Cardiac ventricle fibroblast (primary cell): ENCODE measurements at places on chromosomes 1 and 21. TPM values are rescaled to one million over a fixed set of nuclear protein-coding genes. Genes with fewer than 3 reads are reported as not detected.

The NGF gene
- 3.1 and 5.9 TPM in 2 replicates for total RNA-seq

The OR10J4 gene
- total RNA-seq: not detected in 2 replicates

The GBP4 gene
- total RNA-seq: 0.94 and 6.9 TPM in 2 replicates

The ALDH4A1 gene
- total RNA-seq: 6.4 and 7.9 TPM in 2 replicates

The RUNX3 gene
- not detected in 2 replicates for total RNA-seq

The MMP23B gene
- total RNA-seq: 13.6 and 15.7 TPM in 2 replicates

The AMY1A gene
- not detected in 2 replicates for total RNA-seq

The KRTAP20-4 gene
- total RNA-seq: not detected in 2 replicates

The KRTAP19-6 gene
- total RNA-seq: not detected in 2 replicates

The OR14K1 gene
- not detected in 2 replicates for total RNA-seq

The ADGRL4 gene
- total RNA-seq: 25.9 and 28.6 TPM in 2 replicates

The TEDDM1 gene
- not detected in 2 replicates for total RNA-seq

The MROH9 gene
- total RNA-seq: not detected in 2 replicates

The BLACAT1 gene
- total RNA-seq: 0.29 and 0.37 TPM in 2 replicates

The KRTAP13-4 gene
- total RNA-seq: not detected in 2 replicates

The COA6 gene
- total RNA-seq: 13.5 and 29.3 TPM in 2 replicates

The LAD1 gene
- total RNA-seq: not detected in 2 replicates

The PRKCZ gene
- 0.15 and 2.3 TPM in 2 replicates for total RNA-seq

The NBPF8 gene
- 5.2 and 5.3 TPM in 2 replicates for total RNA-seq

The CEP170 gene
- total RNA-seq: 31.3 and 36.8 TPM in 2 replicates

The KIF26B gene
- total RNA-seq: 5.9 and 6.3 TPM in 2 replicates

The BACH1 gene
- total RNA-seq: 38.1 and 48.4 TPM in 2 replicates

The FMO2 gene
- total RNA-seq: 97.5 and 98.5 TPM in 2 replicates

The NTNG1 gene
- 0.12 TPM in 1 of 2 replicates, not detected in the other for total RNA-seq

The TNNI3K gene
- total RNA-seq: 0.59 TPM in 1 of 2 replicates, not detected in the other

The PTPRU gene
- total RNA-seq: 25.5 and 37.1 TPM in 2 replicates

The GUCA2A gene
- total RNA-seq: not detected in 2 replicates

The ALPL gene
- total RNA-seq: 98.3 and 104 TPM in 2 replicates

The LGR6 gene
- not detected in 2 replicates for total RNA-seq

The ENTREP3 gene
- total RNA-seq: 23.7 and 28.2 TPM in 2 replicates

The ACKR1 gene
- total RNA-seq: 7.6 and 11.0 TPM in 2 replicates
